ENCODE measurements at places on chromosomes 2 and 18.

GRCh38 chr2:234415706-234416105, 81.2 kb downstream of the ARL4C start:
- no peak for DNase-seq

GRCh38 chr2:73925853-73926492, 707 bp upstream of the DGUOK start:
- no peak for DNase-seq

- peak; percentile 13 for DNase-seq
Observed at GRCh38 chr2:64730551-64731262, 77.0 kb upstream of the SERTAD2 start.

DNA sequence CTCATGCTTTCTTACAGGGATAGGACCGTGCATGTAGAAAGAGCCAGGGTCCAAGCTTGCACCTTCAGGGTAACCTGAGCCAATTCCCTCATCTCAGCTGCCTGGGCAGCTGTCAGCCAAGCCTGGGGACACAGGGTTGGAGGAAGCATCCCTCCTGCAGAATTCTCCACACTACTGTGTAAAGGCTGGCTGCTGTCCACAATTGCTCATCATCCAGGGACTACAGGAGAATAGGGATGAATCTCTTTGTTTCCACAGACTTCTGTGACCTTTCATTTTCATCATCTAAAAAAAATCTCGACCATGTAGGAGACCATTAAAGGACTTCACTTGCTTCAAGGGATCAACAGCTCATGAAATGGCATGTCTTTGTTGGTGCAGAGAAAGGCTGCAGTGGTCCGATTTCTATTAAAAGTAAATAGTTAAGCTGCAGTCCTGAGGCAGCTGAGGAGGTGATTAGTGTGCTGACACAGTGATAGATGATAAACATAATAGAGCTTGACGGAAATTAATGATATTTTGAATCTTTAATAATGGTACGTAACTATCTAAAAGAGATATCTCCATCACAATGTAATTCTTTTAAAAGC, 74.4 kb upstream of the COPS8 start:
- no peak for DNase-seq

- no peak for DNase-seq
Observed at GRCh38 chr2:223537651-223538601, 64.2 kb downstream of the SCG2 start.

DNA sequence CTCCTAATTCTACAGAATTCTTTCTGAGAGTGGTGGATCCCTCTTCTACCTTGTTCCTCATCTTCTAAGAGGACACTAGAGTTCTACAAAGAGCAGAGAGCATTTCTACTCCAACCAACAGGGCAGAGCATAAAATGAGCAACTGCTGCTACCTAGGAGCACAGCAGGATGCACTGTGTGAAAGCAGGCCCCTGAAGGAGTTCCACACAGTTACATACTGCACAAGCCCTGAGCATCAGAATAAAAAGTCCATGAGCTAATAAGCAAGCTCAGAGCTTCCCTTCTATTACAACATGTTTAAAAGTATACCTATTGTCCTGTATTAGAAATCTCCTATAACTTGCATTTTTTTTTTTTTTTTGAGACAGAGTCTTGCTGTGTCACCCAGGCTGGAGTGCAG, 8.4 kb downstream of the FHL2 start:
- no peak for DNase-seq

GRCh38 chr2:55936351-55936750, 12.8 kb upstream of the EFEMP1 start:
- no peak for DNase-seq

DNA sequence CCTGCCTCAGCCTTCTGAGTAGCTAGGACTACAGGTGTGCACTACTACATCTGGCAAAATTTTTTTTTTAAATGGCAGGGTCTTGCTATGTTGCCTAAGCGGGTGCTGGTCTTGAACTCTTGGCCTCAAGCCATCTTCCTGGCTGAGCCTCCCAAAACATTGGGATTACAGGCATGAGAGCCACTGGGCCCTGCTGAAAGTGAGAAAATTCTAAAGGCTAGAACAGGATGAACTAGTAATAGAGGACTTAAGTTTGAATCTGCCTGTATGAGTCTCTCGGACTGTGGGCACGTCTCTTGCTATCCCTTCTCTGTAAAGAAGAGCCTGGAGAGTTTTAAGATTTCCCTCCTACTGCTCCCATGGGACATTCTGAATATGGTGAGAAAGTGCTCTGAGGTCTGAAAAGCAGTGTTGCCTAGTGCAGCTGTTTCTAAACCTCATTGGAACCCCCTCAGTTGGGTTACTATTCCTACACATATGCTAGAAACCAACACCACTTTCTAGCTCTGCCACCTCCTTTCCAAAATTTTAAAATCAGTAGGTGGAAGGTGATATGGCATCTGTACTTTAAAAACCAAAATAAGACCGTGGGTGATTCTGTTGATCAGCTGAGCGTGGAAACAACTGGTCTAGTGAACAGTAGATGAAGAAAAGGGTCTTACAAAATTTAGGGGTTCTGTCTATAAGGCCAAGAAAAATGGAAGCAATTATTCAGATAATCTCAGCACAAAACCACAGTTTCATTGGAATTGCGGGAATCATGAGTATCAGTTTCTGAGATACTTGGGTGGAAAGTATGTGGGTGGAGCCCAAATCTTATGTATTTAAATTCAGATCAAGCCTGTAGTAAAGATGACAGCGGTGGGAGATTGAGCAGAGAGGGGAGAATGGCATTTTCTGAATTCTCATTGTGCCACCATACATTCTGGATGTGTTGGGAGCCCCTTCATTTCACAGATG, 259.8 kb upstream of the CXCR4 start:
- DNase-seq, result no peak

DNA sequence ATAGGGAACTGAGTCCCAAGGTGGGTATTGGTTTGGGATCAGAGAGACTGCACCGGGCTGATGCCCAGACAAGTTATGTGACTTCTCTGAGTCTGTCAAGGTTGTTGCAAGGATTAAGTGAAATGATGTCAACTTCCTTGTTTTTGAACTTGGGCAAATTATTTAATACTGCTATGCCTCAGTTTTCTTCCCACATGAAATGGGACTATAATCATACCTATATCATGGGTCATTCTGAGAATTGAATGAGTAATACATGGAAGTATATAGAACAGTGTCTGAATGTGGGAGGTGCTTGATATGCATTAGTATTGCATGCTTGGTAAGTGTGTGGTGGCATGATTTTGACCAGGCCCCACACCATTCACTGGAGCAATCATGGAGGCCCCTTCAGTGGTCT, 99.0 kb downstream of the PRKCE start:
- DNase-seq, result no peak
